Hindlimb muscle (tissue), 1 donor: ENCODE measurements at places on chromosomes 11 and 22. TPM values are rescaled to one million over a fixed set of nuclear protein-coding genes. Genes with fewer than 3 reads are reported as not detected.

Gene PRG3
- polyA plus RNA-seq, result 0.23 TPM

DNA sequence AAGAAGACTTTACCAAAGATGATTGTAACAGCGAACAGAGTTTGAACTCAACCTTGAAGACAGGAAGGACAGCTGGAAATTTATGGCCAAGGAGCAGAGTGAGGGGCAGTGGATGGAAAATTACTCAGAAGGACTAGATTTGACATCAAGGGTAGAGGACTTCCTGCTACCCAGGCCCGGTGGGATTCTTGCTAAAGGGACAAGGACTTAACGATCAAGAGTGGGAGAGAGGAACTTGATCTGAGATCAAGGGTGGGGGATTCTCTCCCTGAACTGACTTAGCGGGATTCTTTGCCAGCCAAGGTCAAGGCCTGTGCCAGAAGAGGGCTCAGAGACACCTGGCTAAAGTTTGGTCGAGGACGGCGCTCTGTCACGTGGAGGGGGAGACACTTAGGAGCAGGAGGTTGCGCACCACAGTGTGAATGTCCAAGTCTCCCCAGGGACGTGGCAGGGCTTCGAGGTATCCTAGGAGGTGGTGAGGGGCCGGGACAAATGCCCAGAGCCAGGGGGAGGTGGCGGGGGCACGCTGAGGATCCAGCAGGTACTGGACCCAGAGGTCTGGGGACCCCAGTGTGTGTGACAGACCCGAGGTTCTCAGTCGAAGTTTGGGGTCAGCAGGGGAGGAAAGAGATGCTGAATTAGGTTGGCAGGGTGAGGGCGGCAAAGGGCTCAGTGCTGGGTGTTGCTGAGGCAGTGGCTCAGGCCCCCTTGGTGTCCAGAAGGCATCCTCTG, 46.1 kb upstream of the SHISAL1 start:
- no peak for DNase-seq

DNA sequence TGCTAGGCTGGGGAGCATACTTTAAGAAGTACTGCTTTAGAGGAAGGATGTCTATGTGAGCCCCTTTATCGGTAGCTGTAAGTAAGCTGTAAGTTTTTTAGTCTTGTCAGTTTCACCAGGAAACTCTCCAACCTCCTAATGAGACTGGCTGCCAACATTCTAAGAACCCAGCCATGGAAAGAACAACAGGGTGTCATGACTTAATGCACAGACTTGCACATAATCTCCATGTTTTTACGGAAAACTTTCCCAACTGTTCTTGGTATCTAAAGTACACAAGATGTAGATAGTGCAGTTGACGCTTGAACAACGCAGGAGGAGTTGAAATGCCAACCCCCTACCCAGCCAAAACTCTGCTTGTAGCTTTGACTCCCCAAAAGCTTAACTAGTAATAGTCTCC, 9.0 kb downstream of the OR8A1 start:
- DNase-seq, result no peak

- DNase-seq, result no peak
Observed at GRCh38 chr22:35510481-35510934, 30.1 kb upstream of the RASD2 start.

Gene OR52M1
- not detected for polyA plus RNA-seq

DNA sequence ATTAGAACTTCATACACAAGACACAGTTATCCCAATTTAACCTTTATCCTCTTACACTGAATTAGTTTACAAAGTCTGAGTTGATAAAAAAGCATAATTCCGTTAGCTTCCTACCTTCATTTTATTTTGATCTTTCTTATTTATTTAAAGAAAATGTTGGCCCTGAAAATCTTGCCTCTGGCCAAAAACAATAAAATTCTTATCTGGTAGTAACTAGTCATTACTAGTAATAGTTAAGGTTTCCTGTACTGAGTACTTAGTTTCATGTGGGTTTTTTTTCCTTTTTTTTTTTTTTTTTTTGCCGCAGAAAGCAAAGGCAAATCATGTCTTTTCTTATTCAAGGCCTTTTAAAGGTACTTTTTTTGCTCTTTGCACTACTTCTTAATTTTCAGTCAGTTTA, 120.6 kb downstream of the PAX6 start:
- DNase-seq, result no peak

DNA sequence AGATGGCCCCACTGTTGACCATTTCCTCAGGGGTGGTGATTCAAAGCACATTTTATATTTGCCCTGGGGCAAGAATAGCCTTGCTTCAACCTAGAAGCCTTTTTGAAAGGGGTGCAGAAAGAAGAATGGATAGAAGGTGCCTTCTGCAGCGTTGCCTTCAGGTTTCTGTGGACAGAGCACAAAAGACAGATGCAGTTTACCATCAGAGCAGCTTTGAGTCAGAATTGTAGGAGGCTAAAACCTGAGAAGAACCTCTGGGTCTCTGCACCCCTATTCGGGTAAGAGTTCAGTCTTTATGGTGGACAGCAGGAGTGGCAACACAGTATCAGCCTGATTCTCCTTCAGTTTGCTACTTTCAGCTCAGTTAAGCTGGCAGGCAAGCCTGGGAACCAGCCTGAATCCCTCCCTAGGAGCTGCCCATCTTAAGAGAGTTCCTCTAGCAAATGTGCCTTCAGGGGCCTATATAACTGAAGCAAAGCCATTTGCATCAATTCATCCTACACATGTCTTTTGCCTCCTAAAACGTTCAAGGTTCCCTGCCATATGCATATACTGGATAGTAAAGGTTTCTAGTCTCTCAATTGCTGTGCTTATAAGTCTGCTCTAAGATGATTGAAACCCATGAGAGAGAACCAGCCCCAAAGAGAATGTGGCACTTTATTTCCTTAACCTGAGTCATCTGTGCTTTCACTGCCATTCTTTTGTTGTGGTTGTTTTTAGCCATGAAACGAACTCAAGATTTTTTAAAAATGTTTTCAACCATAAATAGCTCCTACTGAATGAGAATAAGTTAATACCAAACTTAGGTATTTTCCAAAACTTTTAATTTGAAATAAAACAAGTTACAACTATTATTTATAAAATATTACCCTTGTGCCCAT, 123.0 kb downstream of the TRIM44 start:
- DNase-seq, result no peak

- no peak for DNase-seq
Observed at GRCh38 chr11:70323806-70324205, 53.3 kb downstream of the PPFIA1 start.

DNA sequence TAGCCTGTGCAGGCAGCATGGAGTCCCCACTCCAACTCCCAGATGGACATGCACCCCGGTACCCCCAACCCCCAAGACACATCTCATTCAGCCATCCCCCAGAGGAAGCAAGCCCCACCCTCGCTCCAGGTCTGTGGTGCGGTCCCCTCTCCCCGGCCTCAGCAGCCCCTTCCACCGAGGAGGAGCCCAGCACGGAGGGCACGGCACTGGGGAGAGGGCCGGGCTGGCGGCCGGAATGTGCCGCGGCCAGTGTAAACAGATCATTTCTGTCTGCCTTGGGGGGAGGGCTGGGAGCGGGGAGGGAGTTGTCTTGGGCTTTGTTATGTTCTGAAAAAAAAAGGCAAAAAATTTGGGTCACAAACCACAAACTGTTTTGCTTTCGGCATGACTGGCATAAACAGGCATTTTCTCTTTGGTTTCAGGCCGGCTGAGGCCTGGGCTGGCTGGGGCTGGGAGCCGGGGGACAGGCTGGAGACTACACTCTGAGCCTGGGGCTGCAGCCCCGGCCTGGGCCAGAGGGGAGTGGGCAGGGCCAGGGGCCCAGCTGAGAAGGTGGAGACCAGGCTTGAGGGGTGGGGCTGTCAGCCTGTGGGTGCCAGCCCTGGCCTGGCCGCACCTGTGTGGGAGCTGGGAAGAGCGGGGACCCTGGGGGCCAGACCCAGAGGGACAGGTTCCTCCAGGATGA, 16.8 kb downstream of the IGF2 start:
- no peak for DNase-seq

DNA sequence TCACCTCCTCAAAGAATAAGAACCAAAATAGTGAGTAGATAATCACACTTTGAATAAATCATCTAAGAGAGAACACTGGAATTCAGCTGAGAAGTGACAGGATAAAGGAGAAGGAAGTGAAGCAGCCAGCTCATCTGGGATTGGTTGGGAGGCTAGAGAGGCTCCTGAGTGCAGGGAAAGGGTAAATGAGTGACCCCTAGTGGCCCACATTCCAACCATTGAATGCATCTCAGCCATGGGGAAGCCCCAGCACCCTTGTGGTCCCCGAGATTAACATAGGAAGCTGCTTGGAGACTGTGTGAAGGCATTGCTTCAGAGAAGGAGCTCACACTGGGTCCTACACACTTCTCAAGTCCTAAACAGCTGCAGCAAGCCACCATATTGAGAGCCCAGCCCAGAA, 82.3 kb downstream of the JRKL start:
- DNase-seq, result no peak

GRCh38 chr11:10742460-10743208, 8.4 kb upstream of the CTR9 start:
- DNase-seq, result no peak

- no peak for DNase-seq
Observed at GRCh38 chr22:29855611-29856181, 17.6 kb upstream of the ASCC2 start.

GRCh38 chr22:45692549-45692948, 20.9 kb downstream of the ATXN10 start:
- no peak for DNase-seq

DNA sequence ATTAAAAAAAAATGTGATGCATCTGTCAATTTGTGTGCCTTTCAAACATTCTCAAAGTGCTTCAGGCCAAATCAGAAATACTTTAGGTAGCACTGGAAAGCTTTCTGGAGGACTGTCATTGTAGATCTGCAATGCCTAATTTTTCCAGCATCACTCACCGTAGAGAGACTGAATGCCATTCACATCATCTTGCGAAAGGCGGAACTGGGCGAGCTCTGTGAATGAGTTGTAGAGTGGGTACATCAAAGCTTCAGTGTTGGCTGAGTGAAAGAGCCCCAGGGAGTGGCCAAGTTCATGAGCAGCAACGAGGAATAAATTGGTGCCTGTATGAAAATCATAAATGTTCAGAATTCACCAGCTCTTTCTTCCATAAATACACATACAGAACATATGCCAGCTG, 4.0 kb downstream of the MMP10 start:
- DNase-seq, result no peak

DNA sequence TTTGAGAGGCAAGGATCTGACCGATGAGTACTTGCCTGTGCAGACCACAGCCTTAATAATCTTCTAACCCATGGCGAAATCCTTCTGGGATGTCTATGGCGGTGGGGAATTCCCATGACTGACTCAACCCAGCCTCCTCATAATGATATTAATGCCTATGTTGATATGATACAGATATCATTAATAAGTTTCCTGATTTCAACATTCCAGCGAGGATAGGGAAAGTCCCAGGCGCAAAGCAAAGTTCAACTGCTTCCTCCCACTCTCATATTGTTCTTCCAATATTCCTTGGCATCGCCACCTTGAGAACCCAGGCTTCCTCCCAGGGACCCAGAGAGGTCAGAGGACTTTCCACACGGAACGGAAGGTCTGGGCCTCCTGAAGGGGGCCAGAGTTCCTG, 110.3 kb upstream of the TMEM45B start:
- DNase-seq, result no peak

Gene PLET1
- polyA plus RNA-seq, result not detected

- no peak for DNase-seq
Observed at GRCh38 chr11:104594228-104594958, 303.9 kb downstream of the CASP12 start.

GRCh38 chr11:77879218-77879617, 58.3 kb downstream of the AAMDC start:
- peak; percentile 42 for DNase-seq

GRCh38 chr11:33564856-33565453, 135.7 kb downstream of the C11orf91 start:
- no peak for DNase-seq

DNA sequence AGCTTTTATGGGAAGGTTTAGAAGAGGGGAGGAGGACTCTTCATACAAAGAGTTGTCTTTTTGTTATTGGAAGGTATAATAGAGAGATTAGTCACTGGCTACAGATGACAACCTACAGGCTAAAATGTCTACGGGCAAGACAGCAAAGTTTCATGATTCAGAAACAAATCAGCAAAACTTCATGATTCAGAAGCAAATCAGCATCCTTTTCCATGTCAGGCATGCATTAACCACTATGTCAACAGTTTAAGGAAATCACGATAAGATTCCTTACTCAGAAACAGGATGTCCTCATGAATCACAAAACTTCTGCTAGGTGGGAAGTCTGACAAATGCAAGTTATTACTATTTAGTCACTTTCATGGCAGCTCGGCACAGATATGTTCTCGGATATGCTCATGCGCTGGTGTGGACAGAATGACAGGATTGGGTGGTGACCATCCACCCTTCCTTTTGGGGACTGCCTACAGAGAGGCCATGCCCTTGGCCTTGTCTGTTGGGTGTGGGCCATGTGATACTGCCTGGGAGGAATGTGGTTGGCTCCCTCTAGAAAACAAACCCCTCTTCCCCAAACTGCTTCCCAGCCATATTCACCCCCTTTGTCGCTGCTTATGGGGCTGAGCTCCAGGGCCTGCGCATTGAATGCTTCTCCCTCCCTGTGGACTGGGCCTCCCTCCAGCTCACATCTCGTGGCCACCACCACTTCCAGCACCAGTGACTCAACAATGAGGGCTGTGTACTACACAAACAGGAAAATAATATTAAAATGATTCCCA, 10.1 kb downstream of the C11orf91 start:
- DNase-seq, result no peak

GRCh38 chr11:70481625-70482528, 83.5 kb downstream of the CTTN start:
- DNase-seq, result no peak

DNA sequence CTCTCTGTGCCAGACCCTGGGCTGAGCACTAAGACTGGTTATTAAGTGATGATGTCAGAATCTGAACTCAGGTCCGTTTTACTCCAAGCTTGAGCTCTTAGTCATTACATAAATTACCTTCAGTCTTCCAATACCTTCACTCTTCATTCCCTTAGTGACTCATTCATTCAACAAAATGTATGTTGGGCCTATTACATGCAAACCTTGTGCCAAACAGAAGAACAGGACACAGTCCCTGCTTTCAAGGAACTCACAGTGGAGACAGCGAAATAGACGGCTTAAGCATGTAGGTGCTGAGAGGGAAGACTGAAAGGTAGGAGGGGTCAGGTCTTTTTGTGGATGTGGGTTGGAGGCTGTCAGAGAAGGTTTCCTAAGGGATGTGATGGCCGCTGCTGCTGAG, 3.3 kb downstream of the KCTD14 start:
- no peak for DNase-seq
